Cortex of kidney (tissue), 1 donor: ENCODE measurements at places on chromosomes 16 and 17.

GRCh38 chr16:86018487-86018886 lies 119.5 kb downstream of the IRF8 start:
- no peak for DNase-seq

GRCh38 chr17:45388604-45389325 lies 43.9 kb downstream of the ARHGAP27 start:
- no peak for DNase-seq

GRCh38 chr17:64164596-64165285 lies 34.8 kb upstream of the ERN1 start:
- no peak for DNase-seq

- DNase-seq, result no peak
Measured at GRCh38 chr16:3152277-3152990, 17.6 kb downstream of the ZNF213 start.

- no peak for DNase-seq
Measured at GRCh38 chr16:66917741-66918140, 944 bp downstream of the CDH16 start.

- DNase-seq, result no peak
Measured at GRCh38 chr17:8190506-8190905, 526 bp upstream of the BORCS6 start.

DNA sequence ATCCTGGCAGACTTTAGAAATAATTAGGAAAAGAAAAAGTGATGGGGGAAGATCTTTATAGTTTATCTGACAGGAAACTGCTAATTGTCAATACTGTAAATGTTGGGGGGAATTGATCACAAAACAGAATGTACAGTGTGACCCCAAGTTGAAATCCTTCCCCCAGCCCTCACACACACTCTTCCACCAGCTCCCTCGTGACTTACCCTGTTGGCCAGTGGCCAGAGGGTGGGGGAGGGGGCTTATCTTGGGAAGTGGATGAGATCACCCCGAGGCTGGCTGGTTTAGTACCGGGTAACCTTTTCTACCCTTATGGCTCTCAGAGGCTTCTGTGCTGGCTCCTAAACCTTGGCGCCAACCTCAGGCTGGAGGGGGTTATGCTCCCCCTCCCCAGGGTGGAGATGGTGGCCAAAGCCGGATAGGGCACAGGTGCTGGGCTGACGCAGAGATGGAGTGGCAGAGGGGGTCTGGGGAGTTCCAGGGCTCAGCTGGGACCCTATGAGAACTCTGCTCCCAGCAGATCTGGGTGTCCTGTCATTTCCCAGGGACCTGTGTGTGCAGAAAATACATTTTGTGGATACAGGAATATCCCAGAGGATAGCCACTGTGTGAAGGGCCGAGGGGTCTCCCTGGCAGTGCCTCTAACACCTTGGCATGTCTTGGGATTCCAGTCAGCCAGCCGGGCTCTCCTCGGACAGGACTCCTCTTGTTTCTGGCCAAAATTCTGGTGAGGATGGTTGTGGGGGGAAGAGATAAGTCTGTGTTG lies 18.6 kb downstream of the CDH16 start:
- DNase-seq, result no peak

GRCh38 chr16:53971616-53972015 lies 267.7 kb downstream of the FTO start:
- DNase-seq, result no peak

GRCh38 chr16:68760671-68761275 lies 23.7 kb downstream of the CDH1 start:
- no peak for DNase-seq

DNA sequence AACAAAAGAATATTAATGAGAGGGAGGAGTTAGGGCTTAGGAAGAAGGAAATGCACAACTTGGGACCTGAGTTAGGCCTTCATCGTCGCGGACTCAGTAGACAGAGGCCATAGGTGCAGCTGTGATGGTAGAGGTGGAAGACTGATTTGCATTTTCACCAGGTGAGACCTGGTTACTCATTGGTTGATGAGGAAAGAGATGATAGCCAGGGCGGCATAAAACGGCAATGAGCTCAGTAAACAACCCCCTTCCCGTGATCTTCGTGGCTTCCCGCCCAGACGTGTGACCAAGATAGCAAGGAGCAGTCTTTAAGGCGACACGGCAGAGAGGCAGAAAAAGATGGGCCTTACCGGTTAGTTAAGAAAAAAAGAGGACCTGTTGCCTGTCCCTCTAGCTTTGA lies at the start of gene TMC5:
Gene TMC5, plus strand, starts transcription at position 244 of the 400 bp plus-strand sequence. CDS start 22,156 bp downstream, outside the sequence.
- DNase-seq, result no peak

DNA sequence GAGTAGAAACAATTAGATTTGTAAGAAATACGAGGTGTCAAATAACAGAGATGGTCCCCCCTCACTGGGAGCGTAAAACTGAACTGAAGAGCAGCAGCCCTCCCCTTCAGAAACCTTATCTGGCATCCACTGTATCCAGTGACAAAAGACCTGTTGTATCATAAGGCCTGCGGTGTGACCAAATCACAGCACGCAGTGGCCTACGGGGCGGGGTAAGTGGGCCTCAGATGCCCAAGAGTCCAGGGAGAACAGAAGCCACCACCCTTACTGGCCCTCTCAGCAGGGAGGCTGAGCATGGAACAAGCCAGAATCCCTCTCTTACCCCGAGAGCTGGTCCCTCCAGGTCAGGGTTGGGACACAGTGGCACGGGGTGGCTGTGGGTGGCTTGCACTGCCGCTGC lies 5.5 kb downstream of the JMJD6 start:
- no peak for DNase-seq

GRCh38 chr16:87550495-87550961 lies 51.8 kb upstream of the JPH3 start:
- no peak for DNase-seq

- no peak for DNase-seq
Measured at GRCh38 chr17:58577696-58578095, 63.3 kb upstream of the MTMR4 start.

DNA sequence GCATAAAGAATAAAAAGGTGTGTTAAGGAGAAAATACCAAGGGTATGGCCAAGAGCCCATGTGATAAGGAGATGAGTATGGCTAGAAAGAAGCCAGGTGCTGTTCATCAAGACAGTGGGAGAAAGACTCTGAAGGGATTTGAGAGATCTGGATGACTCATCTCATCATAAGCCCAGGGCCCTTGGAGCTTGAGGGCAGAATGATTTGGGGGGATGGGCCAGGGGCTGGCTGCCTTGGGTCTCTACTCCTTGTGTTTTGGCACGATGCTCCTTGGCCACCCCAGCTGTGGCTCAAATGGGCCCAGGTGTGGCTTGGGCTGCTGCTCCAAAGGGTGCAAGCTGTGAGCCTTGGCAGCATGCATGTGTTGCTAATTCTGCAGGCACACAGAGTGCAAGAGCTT lies 14.5 kb upstream of the TNFRSF13B start:
- DNase-seq, result no peak

GRCh38 chr16:82363026-82363816 lies 193.2 kb upstream of the MPHOSPH6 start:
- no peak for DNase-seq

GRCh38 chr16:12646490-12647274 lies 157.0 kb downstream of the CPPED1 start:
- no peak for DNase-seq

- no peak for DNase-seq
Measured at GRCh38 chr17:65463242-65463641, 98.2 kb downstream of the AXIN2 start.

GRCh38 chr16:53614346-53614745 lies 89.3 kb downstream of the RPGRIP1L start:
- no peak for DNase-seq

GRCh38 chr17:29931231-29931932 lies 1.4 kb upstream of the SSH2 start:
- DNase-seq, result no peak

DNA sequence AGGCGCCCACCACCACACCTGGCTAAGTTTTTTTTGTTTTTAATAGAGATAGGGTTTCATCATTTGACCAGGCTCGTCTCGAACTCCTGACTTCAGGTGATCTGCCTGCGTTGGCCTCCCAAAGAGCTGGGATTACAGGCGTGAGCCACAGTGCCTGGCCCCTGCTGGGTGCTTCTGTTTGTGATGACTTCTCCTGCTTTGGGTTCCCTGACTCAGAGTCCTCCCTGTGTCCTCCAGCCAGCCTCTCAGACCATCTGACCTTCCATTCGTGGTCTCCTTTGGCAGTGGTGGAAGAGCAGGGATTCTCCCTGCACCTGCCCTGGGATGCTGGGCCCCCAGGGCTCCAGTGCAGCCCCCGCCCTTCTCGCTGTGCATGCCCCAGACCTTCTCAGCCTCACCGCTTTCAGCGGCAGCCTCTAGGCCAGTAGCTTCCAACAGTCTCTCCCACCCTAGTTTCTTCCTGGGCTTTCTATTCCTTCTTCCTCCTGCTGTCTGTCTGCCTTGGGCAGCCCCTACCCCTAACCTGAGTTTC lies 13.2 kb downstream of the BEAN1 start:
- DNase-seq, result no peak

DNA sequence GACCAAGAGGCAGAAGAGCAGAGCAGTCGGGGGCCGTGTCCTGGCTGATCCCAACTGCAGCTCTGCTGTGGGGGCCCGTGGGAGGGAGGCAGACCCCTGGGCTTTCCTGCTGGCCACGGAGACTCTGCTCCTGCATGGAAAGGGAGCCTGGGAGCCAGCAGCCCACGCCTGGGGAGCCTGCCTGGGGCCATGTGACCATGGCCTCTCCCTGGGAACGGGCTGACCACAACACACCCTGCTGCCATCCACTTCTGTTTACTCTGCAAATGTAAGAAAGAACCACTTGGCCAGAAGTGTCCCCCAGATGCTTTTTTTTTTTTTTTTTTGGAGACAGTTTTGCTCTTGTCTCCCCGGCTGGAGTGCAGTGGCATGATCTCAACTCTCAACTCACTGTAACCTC lies 2.0 kb upstream of the TEDC2 start:
- no peak for DNase-seq

- DNase-seq, result no peak
Measured at GRCh38 chr17:65433592-65433991, 127.9 kb downstream of the AXIN2 start.

DNA sequence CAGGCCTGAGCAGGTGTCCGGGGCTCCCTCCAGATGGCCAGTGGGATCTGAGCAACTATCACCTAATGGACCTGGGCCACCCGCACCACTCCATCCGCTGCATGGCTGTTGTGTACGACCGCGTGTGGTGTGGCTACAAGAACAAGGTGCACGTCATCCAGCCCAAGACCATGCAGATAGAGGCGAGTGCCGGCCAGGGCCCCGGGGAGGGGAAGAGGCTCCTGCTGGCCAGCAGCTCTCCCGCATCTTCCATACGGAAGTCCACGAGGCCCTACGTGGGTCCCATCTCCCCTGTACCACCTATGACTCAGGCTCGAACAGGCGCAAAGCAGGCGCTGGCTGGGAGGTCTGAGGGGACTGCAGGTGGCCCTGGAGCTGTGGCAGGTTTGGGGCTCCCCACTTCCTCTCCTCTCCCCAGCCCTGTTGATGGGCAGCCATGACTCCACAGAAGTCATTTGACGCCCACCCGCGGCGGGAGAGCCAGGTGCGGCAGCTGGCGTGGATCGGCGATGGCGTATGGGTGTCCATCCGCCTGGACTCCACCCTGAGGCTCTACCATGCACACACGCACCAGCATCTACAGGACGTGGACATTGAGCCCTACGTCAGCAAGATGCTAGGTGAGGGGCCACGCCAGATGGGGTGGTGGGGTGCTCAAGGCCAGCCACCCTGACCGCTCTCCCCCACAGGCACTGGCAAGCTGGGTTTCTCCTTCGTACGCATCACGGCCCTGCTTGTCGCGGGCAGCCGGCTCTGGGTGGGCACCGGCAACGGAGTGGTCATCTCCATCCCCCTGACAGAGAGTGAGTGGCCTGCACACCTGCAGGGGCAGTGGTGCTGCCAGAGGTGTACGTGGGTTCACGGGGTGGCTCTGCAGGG lies 4.0 kb downstream of the NME3 start:
- DNase-seq, result no peak

- DNase-seq, result no peak
Measured at GRCh38 chr16:80113873-80114574, 426.8 kb upstream of the DYNLRB2 start.

GRCh38 chr17:1074886-1075605 lies 78.1 kb downstream of the TIMM22 start:
- DNase-seq, result no peak

- DNase-seq, result no peak
Measured at GRCh38 chr16:22765479-22765878, 48.5 kb upstream of the HS3ST2 start.

GRCh38 chr16:998211-998610 lies 16.6 kb downstream of the SOX8 start:
- no peak for DNase-seq

- DNase-seq, result no peak
Measured at GRCh38 chr16:10978871-10979446, 34.6 kb downstream of the CLEC16A start.

- no peak for DNase-seq
Measured at GRCh38 chr16:10629592-10629963, 49.2 kb upstream of the EMP2 start.

GRCh38 chr17:51060396-51060795 lies 60.3 kb downstream of the SPAG9 start:
- no peak for DNase-seq

DNA sequence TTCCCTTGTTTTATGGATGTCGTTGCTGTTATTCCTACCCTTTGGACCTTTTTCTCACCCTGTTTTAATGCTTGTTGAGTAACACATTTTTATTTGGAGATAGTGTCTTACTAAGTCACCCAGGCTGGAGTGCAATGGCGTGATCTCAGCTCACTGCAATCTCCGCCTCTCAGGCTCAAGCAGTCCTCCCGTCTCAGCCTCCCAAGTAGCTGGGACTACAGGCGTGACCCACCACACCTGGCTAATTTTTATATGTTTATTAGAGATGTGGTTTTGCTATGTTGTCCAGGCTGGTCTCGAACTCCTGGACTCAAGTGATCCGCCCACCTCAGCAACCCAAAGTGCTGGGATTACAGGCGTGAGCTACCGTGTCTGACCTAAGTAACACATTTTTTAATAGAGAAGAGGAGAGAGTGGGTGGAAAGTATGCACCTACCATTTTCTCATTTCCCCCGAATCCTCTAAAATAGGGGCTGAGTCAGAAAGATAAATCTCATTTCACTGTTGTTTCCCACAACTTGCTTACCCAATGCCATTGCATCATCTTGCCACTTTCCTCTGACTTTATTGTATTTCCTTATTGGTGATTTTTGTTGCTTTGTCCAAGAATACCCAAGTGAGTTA lies 7.0 kb downstream of the DHX40 start:
- no peak for DNase-seq

- no peak for DNase-seq
Measured at GRCh38 chr16:8804313-8804712, 6.7 kb downstream of the PMM2 start.

- DNase-seq, result no peak
Measured at GRCh38 chr16:85536411-85537330, 76.5 kb upstream of the GSE1 start.

- DNase-seq, result no peak
Measured at GRCh38 chr17:65511316-65511715, 50.1 kb downstream of the AXIN2 start.

DNA sequence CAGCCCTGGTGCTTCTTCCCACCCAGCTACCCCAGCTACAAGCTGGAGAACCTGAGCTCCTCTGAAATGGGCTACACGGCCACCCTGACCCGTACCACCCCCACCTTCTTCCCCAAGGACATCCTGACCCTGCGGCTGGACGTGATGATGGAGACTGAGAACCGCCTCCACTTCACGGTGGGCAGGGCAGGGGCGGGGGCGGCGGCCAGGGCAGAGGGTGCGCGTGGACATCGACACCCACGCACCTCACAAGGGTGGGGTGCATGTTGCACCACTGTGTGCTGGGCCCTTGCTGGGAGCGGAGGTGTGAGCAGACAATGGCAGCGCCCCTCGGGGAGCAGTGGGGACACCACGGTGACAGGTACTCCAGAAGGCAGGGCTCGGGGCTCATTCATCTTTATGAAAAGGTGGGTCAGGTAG lies 3.6 kb downstream of the GAA start:
- no peak for DNase-seq
